ENCODE measurements at places on chromosomes 11 and 22. TPM values are rescaled to one million over a fixed set of nuclear protein-coding genes. Genes with fewer than 3 reads are reported as not detected.
A peak's percentile ranks its signal among the peaks of the same experiment; 100 is the strongest.

DNA sequence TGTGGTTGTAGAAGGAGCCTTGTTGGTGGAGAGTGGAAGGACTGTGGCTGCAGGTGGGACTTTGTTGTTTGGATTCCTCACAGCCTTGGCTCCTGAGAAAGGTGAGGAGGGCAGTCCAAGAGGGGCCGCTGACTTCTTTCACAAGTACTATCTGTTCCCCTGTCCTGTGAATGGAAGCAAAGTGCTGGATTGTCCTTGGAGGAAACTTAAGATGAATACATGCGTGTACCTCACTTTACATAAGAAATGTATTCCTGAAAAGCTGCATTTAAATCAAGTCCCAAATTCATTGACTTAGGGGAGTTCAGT, 2.4 kb downstream of the FUT4 start:
- DNase-seq = no peak

DNA sequence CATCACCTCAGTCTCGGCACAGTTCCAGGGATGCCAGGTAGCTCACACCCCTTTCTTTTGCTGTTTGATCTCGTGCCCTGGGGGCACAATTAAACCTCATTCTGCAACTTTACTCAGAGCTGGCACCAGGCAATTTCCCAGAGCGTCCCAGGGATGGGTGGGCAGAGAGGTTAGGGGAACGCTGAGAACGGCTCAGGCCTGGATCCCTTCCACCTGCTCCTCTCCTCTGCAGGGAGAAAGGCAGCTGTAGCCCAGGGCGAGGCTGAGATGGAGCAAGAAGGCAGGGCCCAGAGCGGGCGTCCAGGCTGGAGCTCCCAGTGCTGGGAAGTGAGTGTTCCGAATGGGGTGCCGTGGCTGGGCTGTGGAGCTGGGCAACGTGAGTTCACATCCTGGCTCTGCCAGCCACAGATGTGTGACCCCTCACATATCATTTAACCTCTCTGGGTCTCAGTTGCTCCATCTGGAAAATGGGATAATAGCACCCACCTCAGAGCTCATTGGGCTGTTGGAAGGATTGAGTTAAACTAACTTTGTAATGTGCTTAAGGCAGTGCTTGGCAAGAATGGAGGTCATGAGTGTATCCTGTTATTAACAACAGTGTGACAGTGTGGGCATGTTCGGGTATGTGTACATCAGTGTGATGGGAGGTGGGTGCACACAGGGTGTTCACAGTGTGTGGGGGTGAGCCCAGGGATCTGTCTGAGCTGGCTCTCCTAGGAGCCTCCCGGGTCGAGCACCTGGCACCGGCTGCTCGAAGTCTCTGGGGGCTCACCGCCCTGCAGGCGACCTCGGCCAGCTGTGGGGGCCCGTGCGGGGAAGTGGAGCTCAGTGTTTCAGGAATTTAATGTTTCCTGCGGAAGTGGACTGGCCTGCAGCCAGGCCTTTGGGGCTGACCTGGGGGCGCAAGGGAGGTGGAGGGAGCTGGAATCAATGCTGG, 15.5 kb downstream of the OTUB1 start:
- no peak for DNase-seq

FOSL1 gene
- 4.9 TPM for total RNA-seq

SCGB1A1 gene
- total RNA-seq = not detected

TH gene
- total RNA-seq = not detected

DNA sequence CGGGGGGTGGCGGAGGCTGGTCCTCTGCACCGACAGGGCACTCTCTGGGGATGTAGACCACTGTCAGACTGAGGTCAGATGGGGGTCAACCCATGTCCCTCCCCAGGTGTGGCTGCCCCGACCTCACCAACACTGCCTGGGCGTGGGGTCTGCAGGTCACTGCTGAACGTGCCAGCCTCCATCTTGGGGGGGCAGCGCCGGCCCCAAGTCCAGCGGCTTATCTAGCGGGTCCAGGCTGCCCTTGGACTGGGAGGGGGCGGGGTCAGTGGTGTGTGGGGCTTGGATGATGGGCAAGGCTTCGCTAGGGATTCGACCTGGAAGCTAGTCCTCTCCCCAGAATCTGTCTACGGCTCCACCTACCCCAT, 178.2 kb downstream of the IGLL1 start:
- DNase-seq = no peak

- DNase-seq = peak; percentile 70
Measured at GRCh38 chr11:12963792-12964536, 45.2 kb upstream of the RASSF10 start.

RRP8 gene
- 9.7 TPM for total RNA-seq

VSIG2 gene
- 1.1 TPM for total RNA-seq

CLDN25 gene
- total RNA-seq = not detected

BIRC3 gene
- total RNA-seq = 3.6 TPM

DNA sequence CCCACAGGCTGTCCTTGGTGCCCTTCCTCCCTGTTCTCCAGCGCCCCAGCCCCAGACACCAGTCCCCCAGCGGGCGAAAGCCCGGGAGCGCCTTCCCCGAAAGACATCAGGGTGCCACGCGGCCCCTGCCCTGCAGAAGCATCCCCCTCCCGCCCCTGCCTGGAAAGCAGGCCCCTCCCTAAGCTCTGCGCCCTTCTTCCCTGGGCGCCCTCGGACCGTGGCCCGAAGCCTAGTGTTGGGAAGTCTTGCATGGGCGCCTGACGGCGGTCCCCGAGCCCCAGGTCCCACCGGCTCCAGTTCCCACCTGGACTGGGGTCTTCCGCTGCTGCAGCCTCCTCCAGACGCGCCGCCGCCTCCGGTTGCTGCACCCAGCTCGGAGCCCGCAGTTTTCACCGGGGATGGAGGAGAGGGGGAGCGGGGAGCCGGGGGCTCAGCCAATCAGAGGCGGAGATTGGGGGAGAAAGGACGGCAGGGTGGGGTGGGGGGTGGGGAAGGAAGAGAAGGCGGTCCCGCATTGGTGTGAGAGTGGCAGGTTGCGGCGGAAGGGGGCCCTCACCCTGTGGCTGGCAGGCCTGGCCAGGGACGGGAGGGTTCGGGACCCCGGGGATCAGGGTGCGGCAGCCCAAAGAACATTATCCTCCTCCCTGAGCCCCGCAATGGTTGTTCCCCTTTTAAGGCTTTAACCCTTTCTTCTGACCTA, at the start of gene THY1:
THY1 (minus strand) TSS at position 364 of the 700 bp plus-strand sequence. CDS start 2,267 bp downstream, outside the sequence.
- DNase-seq = no peak

- no peak for DNase-seq
Measured at GRCh38 chr11:5887661-5888060, 5.3 kb upstream of the OR52E5 start.

DNA sequence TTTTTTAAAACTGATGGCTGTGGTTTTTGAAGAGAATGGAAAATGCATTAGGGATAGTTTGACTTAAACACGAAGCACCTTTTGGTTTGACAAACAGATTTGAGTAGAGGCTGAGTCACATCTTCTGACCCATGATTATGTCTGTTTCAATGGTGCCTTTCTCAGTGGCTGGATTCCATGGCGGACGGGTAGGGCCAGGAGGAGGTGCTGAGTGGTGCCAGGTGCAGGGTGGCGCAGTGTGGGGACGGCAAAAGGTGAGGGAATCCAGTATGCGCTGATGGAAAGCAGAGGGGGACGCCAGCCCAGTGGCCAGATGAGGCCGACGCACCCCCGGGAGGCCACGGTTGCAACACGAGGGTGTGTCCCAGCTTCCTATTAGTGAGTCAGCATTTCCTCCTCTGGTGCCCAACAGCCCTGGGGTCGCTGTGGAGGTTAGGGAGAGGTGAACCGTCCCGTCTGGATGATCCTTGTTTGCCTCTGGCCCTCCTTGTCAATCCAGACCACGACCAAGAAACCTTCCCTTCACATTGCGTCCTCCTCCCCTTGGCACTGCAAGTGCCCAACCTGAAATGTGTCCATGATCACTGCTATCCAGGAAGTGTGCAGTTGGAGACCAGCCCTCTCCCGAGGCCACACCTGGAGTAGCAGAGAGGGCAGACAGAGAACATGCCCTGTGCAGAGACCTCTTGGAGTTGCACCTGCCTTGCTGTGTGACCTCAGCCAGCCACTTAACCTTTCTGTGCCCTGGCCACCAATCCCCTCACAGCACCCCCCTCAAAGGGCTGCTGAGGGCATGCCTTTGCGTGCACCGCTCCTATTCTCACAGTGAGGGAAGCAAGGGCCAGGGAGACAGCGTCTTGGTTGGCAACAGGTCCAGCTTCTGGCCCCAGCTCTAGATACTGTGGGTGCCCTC, 32.5 kb upstream of the ATXN10 start:
- peak; percentile 81 for DNase-seq

OR5D18 gene
- not detected for total RNA-seq

OR4A47 gene
- not detected for total RNA-seq

- no peak for DNase-seq
Measured at GRCh38 chr11:67351275-67352005, 1.9 kb downstream of the POLD4 start.

NOX4 gene
- 20.2 TPM for total RNA-seq

LMO1 gene
- total RNA-seq = not detected

DNA sequence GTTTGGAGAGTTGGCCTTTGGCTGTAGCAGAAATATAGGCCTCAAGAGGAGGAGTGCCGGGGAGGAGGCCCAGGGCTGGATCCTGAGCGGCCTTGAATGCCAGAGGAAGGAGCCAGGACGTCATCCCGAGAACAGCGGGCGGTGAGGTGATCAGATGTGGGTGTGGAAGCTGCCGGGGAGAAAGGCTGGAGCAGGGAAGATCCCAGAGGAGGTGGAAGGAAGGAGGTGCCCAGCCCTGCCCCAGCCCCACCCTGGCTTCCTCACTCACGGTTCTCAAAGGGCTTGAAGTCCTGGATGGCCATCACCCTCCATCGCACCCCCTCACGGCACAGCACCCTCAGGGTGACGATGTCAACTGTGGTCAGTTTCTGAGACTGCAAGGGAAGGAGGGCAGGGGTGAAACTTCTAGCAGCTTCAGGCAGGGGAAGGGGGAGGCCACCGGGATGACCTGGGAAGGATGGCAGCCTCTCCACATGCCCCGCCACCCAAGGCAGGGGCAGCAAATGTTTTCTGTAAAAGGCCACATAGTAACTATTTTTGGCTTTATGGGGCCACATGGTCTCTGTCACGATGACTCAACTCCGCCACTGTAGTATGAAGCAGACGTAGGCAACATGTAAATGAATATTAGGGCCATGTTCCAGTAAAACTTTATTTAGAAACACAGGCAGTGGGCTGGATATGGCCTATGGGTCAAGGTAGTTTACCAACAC, 10.7 kb downstream of the IL2RB start:
- DNase-seq = no peak

- no peak for DNase-seq
Measured at GRCh38 chr11:17036666-17037658, 22.7 kb upstream of the PLEKHA7 start.

GDPD4 gene
- not detected for total RNA-seq

DNA sequence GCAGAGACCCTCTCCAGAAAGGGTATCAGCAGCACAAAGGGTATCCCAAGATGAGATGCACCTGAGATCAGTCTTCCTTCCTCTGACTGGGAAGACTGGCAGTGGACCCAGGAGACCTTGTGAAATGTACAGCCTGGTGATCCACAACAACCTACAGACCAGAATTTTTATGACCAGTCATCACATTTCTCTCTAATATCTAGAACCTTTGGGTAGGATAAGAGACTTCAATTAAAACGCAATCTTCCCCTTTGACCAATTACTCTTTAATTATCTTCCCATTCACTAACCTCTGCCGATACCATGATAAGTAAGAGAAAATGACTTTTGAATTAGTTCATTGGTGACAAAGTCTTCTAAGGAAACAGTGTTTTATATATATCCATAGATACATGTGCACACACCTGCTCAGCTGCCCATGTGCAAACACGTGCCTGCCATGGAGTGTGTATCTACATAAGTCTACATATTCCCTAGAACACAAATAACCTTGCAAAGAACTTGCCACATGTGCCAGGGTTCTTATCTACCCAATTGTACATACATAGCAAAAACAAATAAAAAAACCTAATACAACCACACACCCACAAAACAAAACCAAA, 44.2 kb upstream of the SLC5A1 start:
- DNase-seq = no peak

INPPL1 gene
- 84.5 TPM for total RNA-seq

GRCh38 chr11:108647701-108648527, 17.0 kb upstream of the DDX10 start:
- DNase-seq = peak; percentile 71

DNA sequence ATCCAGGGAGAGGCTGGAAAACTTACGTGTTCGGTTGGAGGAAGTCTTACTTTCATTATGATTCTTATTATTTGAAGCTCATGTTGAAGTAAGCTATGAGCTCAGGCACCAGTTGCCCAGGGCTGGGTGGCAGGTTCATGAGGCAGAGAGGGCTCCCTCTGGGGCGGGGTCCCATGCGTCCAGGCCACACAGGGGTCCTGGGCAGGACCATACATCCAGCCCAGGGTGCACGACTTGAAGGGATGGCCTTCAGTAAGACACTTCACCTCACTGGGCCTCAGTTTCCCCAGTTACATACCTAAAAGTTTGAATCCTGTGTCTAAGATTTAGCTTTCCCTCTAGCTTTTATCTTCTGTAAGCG, 107.3 kb upstream of the B3GAT1 start:
- DNase-seq = no peak

- DNase-seq = peak; percentile 28
Measured at GRCh38 chr22:47209547-47210023, 447.1 kb downstream of the TBC1D22A start.

DNA sequence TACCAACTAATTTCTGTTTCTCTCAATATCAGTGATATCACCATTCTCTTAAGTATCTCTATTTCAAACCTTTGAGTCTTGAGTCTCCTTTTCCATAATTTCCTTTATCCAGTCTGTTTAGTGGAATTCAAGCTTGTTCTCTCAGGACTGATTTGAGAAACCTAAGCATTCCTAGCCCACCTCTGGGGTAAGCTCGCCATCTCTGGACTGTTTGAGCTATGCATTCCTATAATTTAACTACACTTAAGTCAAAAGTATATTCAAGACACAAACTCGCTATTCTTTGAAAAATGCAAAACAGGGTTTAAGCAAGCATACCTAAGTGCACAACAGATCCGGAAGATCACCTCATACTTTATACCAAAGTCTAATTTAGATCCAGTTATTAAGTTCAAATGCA, 2.1 kb upstream of the DLAT start:
- DNase-seq = no peak

TXNRD2 gene
- 18.4 TPM for total RNA-seq

- no peak for DNase-seq
Measured at GRCh38 chr11:104668797-104669463, 229.3 kb downstream of the CASP12 start.

DNA sequence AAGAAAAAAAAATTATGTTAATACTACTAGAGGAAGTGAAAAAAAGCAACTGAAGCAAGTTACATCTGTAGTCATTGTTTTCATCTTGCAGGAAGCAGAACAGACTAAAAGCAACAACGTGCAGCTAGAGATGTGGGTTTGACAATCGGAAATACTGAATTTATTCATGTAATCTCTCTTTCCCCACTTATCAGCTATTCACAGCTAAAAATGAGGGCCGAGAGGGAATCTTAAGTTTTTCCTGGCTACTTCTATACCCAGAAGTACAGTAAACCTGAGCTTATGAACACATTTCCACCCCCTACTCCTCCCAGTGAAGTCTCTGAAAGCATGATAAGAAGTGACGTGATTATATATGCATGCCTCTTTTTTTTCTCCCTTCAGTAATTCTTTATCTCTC, 116.5 kb downstream of the SPON1 start:
- DNase-seq = no peak

DNA sequence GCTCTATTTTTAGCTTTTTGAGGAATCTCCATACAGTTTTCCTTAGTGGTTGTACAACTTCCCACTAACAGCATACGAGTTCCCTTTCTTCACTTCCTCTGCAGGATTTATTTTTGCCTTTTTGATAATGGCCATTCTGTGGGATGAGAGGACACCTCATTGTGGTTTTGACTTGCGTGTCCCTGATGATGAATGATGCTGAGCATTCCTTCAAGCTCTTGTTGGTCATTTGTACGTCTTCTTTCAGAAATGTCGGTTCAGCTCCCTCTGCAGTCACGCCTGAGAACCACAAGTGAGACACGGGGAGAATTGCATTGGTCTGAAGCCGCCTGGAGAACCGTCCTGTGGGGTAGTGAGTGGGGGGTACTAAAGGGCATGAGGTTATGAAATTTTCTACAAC, 2.0 kb upstream of the KRTAP5-10 start:
- no peak for DNase-seq
